Pericardium fibroblast (primary cell): ENCODE measurements at places on chromosomes 5 and 9. TPM values are rescaled to one million over a fixed set of nuclear protein-coding genes. Genes with fewer than 3 reads are reported as not detected.

The ZDHHC11 gene
- total RNA-seq = 0.47 and 0.85 TPM in 2 replicates

The LECT2 gene
- not detected in 2 replicates for total RNA-seq

The PCDHGA10 gene
- 6.9 and 8.6 TPM in 2 replicates for total RNA-seq

The NIPAL4 gene
- 0.26 TPM in 1 of 2 replicates, not detected in the other for total RNA-seq

The IFNA4 gene
- total RNA-seq = not detected in 2 replicates

The PHF24 gene
- 0.12 and 1.0 TPM in 2 replicates for total RNA-seq

The MYOZ3 gene
- total RNA-seq = 0.12 and 0.34 TPM in 2 replicates

The C9orf50 gene
- not detected in 2 replicates for total RNA-seq

The TMC1 gene
- total RNA-seq = 1.2 TPM in 1 of 2 replicates, not detected in the other

The PTGES gene
- 13.8 and 15.5 TPM in 2 replicates for total RNA-seq

The PLPP7 gene
- 7.9 and 8.5 TPM in 2 replicates for total RNA-seq

The NTRK2 gene
- 0.34 and 5.4 TPM in 2 replicates for total RNA-seq

The FOXD1 gene
- total RNA-seq = 6.1 and 8.9 TPM in 2 replicates

The ITGA1 gene
- total RNA-seq = 7.2 and 34.0 TPM in 2 replicates

The IL5 gene
- not detected in 2 replicates for total RNA-seq

The SURF1 gene
- total RNA-seq = 38.3 and 45.4 TPM in 2 replicates

The ANKRD31 gene
- total RNA-seq = under 0.01 and 0.09 TPM in 2 replicates

The HOMER1 gene
- total RNA-seq = 4.0 and 5.0 TPM in 2 replicates

The SPATA31C1 gene
- not detected in 2 replicates for total RNA-seq

The PCDHA9 gene
- total RNA-seq = not detected in 2 replicates

The RIC1 gene
- total RNA-seq = 23.7 and 45.3 TPM in 2 replicates

The C5orf22 gene
- total RNA-seq = 13.1 and 17.7 TPM in 2 replicates

The SUSD3 gene
- 3.7 and 8.6 TPM in 2 replicates for total RNA-seq

The OR1Q1 gene
- not detected in 2 replicates for total RNA-seq

The COL23A1 gene
- 0.60 TPM in 1 of 2 replicates, not detected in the other for total RNA-seq
